Prostate gland (tissue), 2 donors: ENCODE measurements at places on chromosomes 7 and 10.

DNA sequence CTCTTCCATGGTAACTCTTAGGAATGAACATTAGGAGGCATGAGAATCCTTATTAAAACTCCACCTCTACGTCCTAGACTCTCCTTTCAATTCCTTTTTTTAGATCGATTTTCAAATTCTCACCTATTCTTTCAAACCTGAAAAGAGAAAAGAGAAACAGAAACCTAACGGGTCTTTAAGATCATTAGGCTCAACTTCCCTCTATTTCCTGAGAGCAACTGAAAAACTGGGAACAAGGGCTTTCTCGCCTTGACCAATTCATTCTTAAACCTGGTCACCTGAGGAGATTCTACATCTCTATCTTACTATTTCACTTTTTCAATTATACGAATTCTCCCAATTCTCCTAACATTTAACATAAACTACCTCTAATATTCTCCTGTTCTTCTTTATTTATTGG is 2.8 kb downstream of the TFEC start:
- DNase-seq, result no peak

GRCh38 chr10:27637601-27638000 is 108.0 kb downstream of the MKX start:
- DNase-seq, result no peak

DNA sequence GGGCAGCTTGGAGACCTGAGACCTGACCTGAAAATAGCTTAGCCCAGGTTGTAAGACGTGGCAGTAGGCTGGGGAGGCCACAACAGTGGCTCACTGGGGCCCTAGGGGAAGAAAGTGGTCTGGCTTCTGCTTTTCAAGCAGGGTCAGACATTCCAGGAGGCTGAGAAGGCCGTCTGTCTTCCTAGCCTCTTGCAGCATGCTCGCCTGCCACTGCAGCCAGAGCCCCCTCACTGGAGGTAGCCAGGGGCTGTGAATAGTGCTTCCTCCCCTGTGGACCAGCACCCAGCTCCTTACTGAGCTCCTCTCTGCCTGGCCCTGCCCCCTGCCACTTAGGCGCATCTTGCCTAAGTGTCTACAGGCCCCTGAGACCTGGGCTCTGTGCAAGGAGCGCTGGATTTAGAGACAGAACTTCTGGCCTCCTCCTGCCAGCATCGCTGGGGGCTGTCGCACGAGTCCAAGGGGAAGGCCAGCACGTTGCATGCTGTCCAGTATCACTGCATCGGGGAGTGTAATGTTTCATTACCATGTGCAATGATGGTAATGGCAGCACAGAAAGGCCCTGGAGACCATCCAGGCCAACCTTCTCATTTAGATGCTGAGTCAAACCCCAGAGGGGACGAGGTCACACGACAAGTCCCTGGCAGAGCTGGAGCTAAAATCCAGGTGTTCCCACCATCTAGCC is 12.7 kb downstream of the ZMIZ1 start:
- no peak for DNase-seq

GRCh38 chr7:121689749-121690148 is 183.2 kb upstream of the PTPRZ1 start:
- DNase-seq, result no peak

DNA sequence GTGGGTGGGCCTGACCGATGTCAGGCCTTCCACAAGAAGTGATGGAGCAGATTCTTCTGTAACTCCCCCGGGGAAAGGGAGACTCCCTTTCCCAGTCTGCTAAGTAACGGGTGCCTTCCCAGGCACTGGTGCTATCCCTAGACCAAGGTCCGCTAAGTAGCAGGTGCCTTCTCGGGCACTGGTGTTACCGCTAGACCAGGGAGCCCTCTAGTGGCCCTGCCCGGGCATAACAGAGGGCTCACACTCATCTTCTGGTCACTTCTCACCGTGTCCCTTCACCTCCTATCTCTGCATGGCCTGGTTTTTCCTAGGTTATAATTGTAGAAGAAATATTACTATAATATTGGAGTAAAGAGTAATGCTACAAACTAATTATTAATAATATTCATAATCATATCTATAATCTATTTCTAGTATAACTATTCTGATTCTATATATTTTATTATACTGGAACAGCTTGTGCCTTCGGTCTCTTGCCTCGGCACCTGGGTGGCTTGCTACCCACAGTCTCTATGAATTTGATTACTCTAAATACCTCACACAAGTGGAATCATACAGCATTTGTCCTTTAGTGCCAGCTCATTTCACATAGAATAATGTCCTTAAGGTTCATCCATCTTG is 1378.7 kb downstream of the XPNPEP1 start:
- peak; percentile 31 for DNase-seq

- no peak for DNase-seq
Measured at GRCh38 chr10:113651898-113652297, 11.9 kb downstream of the NRAP start.
